Activated CD4-positive, alpha-beta T cell treated with anti-CD3 and anti-CD28 coated beads for 4 hours (primary cell): ENCODE measurements at places on chromosomes 2 and 18.

DNA sequence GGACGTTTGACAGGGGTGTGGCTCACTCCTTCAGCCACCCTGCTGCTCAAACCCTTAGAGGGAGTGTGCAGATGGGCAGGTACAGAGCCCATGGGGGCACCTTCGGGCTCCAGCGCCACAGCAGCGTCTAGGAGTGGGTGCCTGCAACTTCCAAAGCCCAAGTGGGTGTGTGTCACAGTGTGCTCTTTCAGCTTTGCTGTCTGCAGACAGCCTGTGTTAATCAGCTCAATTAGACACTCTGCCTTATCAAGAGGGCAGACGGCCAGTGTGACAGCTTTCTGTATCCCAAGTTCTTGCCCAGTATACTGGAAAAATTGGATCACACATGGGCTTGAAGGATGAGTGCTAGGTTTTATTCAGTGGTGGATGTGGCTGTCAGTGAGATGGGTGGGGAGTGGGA lies 96.7 kb downstream of the AP1S3 start:
- DNase-seq = no peak

- no peak for DNase-seq
Measured at GRCh38 chr18:63975628-63976027, 5.7 kb downstream of the SERPINB8 start.

- no peak for DNase-seq
Measured at GRCh38 chr2:45909677-45910191, 258.3 kb downstream of the PRKCE start.

GRCh38 chr2:158321264-158321663 lies 135.3 kb downstream of the CCDC148 start:
- no peak for DNase-seq

DNA sequence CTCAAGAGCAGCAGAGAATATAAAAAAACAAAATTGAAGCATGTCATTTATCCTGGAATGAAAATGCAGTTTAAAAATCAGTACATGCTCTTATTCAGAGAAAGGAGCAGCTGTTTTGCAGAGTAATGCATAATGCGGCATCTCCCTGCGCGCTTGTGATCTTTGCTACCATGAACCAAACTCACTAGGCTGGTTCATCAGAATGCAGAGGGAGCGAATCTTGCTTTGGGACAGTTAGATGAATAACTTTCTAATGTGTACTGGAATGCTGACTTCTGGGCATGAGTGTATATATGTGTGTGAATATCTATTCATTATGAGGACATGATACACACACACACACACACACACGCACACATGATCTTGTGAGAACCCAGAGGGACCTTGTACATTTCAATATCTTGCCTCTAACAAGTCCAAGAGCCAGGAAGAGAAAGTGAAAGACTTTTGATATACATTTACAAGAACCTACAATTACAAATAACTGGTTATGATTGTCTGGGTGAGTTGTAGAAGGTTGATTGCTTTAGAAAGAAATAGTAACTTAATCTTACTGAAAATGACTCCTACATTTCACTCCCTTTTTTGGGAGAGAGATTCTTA lies 54.1 kb upstream of the THOC1 start:
- DNase-seq = no peak

- DNase-seq = no peak
Measured at GRCh38 chr2:68742626-68743415, 8.2 kb downstream of the ARHGAP25 start.

GRCh38 chr2:30273574-30273929 lies 42.2 kb downstream of the LBH start:
- no peak for DNase-seq

DNA sequence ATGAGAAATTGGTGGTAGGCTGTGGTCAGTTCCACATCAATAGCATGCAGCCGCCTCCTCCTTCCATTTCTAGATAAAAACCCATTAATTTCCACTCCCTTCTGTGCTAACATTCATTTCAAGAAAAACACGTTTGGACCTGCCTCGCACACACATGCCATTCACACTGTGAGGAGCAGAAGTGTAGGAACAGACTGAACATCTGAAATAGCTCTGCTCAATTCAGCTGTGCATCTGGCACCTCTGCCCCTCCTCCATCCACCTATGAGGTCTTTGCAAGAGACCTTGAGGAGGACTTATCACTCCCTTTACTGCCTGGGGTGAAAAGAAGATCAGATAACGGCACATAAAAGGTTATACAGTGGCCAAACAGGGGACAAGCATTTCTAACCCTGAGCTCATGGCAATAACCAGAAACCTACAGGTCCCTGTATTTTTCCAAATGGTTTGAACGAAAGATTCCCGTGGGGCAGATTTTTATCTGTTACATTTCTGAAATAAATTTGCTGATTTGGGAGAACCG lies 30.8 kb upstream of the LRP2 start:
- DNase-seq = no peak

GRCh38 chr2:185823773-185824172 lies 85.2 kb downstream of the FSIP2 start:
- DNase-seq = no peak

DNA sequence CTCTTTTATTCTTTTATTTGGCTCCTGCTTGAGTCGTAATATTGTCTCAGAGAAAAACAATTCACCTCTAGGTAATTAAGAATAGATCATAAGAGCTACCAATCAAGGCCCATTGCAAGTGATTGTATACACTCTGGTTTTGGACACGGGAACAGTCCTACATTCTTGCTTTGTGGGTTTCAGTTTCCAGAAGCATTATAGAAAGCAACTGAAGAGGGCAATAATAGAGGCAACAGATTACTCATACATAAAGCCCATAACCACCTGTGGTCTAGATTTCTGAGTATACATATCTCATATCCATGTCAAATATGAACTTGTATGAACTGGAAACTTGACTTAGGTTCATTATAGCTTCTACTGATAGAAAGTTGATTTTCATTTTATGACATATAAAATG lies 65.4 kb downstream of the DIS3L2 start:
- DNase-seq = no peak

GRCh38 chr2:3105814-3106569 lies 271.6 kb downstream of the EIPR1 start:
- no peak for DNase-seq

GRCh38 chr2:168470320-168471162 lies 14.5 kb downstream of the CERS6 start:
- DNase-seq = no peak

- no peak for DNase-seq
Measured at GRCh38 chr18:52670896-52671295, 330.9 kb downstream of the DCC start.

DNA sequence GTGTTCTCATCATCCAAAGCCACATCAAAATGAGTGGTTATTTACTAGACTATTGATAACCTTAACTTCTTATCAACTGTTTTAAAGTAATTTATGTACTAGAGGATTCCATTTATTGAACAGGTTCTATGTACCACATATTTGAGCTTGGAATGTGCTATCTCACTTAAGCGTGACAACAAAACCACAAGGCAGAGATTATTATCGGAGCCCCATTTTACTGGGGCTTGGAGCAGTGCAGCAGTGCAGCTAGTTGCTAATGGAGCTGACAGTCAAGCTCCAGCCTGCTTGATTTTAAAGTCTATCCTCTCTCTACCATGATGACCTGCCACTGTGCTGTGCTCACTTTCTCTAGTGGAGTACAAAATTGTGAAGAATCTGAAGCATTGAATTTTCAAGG lies 24.6 kb downstream of the GCG start:
- DNase-seq = no peak

GRCh38 chr2:54772531-54772930 lies 49.1 kb downstream of the EML6 start:
- DNase-seq = no peak

GRCh38 chr18:394262-394986 lies 106.1 kb downstream of the COLEC12 start:
- no peak for DNase-seq

- no peak for DNase-seq
Measured at GRCh38 chr2:239716536-239717318, 308.4 kb downstream of the NDUFA10 start.

GRCh38 chr2:186718122-186718521 lies 24.3 kb downstream of the FAM171B start:
- DNase-seq = no peak

GRCh38 chr2:27833931-27834330 lies 56.3 kb downstream of the RBKS start:
- no peak for DNase-seq
